T-helper 17 cell (primary cell): ENCODE measurements at places on chromosomes 11 and 22. TPM values are rescaled to one million over a fixed set of nuclear protein-coding genes. Genes with fewer than 3 reads are reported as not detected.

DNA sequence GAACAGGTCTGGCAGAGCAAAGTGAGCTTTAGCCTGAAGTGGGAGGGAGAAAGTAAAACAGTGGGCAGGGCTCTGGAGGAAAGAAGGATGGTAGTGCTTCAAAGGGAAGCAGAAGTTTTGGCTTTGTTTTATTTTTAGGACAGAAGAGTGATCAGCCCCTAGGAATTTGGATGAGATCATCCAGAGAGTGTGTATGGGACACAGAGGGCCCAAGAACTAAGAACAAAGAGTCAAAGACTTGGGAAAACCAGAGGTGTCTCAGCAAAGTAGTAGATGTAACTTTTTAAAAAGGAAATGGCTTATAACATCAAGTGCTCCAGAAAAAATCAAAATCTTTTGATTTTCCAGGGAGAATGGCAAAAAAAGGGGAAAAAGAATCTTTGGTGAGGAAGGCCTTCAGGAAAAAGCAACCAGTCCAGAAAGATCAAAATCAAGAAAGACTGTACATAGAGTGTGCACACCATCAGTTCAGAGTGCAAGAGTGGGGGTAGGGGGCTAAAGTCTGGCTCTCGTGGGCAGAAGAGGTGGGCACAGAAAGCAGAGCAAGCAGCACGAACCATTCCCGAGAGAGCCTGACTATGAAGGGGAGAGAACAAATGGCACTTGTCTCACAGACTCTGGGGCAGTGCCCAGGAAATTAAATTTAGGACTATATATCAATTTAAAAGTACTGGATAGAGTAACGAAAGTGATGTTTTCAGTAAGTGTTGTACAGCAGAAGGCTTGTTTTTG is 30.0 kb downstream of the MAPK1 start:
- DNase-seq: no peak

DNA sequence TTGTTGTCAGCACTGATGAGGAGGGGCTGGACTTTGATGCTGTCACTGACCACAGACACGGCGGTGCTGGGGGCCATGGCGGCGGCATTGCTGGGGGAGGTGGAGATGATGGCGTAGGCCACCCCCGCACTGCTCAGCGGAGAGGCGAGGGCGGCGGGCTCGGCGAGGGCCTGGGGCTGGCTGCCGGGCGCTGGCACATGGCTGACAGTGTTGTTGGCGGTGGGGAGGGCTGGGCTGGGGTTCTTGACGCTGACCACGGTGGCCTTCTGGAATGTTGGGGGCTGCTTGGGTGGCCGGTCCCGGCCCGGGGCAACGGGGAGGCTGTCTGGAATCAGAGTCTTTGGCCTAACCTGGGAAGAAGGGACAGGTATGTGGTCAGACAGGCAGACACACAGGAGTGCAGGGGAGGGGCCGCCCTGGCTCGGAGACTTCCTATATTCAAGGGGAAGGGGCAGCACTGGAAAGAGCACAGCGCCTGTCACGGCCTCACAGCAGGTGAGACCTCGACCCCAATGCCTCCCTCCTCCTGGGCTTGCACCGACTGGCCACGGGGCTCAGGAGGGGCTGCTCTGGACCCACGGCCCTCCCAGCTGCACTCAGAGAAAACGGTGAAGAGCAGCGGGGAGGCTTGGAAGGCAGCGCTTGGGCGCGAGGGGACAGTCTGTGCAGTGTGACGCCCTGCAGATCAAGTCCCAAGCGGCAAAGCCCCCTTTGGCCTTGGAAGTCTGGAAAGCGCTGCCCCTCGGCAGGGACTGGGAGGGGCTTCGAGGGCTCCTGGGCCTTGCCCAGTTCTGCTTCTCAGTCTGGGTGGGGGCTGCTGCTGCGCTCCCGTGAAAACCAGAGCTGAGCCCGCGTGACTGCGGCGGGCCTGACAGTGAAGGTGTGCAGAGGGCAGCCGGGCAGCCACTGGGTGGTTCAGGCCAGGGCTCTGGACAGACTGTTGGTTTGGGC is 93.2 kb downstream of the PHF21B start:
- DNase-seq: no peak

DNA sequence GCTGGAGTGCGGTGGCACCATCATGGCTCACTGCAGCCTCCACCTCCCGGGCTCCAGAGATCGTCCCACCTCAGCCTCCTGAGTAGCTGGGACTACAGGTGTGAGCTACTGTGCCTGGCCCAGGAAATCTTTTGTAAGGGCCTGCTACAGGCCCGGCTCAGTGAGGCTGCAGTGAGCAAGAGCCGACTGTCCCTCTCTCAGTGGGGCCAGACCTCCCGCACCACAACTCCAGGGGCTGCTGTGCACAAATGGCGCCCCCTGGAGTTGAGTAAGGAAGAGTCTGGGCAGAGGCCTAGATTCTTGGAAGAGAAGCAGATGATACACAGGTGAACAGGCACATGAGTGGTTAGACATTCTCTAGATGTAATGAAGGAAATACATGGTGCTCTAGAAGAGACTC is 7.0 kb downstream of the SERHL2 start:
- no peak for DNase-seq

- DNase-seq: no peak
Measured at GRCh38 chr11:110977661-110978060, 265.4 kb upstream of the ARHGAP20 start.

TRIM48 gene
- total RNA-seq: not detected

SCN2B gene
- not detected for total RNA-seq
